ENCODE measurements at places on chromosomes 5 and 9.

- no peak for DNase-seq
These were observed 319.8 kb downstream of the HCN1 start for GRCh38 chr5:45376417-45376816.

DNA sequence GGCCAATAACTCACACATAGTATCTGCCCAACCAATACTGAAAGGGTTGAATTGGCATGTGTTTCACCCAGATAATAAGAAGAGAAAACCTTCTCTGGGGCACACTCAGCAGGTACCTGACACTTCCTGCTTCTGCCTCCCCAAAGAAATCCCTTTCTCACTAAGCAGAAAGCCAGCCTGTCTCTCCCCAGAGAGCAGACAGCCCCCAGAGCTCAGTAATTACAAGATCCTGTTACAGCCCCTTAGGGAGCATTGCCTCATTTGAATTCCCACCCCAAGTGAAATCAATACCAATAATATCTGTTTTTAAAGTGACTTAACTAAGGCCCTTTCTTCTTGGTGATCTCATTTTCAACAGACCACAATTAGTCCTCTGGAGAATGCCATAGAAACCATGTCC lies 38.5 kb upstream of the FOXI1 start:
- DNase-seq, result peak; percentile 59

- no peak for DNase-seq
These were observed 129.6 kb downstream of the KCNIP1 start for GRCh38 chr5:170633235-170634081.

GRCh38 chr9:13556656-13557055 lies 277.2 kb upstream of the MPDZ start:
- no peak for DNase-seq

GRCh38 chr9:37179576-37179975 lies 59.2 kb downstream of the ZCCHC7 start:
- no peak for DNase-seq

DNA sequence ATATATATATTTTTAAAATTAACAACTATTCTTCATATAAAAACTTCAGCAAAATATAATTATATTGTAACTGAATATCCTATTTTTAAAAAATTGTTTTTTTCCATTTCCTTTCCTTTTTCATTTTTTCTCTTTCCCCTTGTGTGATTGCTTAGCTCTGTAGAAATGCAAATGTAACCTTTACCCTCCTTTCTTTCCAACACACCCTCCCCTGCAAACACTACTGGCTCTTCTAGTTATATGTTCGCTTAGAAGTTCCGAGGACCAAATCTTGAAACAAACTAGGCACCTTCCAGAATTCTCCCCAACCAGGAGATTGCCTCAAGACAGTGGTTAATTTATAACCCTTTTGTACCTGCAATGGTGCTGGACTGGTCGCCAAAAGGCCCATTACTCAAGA lies 1980.0 kb upstream of the CDH6 start:
- no peak for DNase-seq

GRCh38 chr5:153711755-153712154 lies 221.3 kb downstream of the GRIA1 start:
- DNase-seq, result no peak

GRCh38 chr5:116144103-116144502 lies 59.3 kb downstream of the COMMD10 start:
- DNase-seq, result no peak

DNA sequence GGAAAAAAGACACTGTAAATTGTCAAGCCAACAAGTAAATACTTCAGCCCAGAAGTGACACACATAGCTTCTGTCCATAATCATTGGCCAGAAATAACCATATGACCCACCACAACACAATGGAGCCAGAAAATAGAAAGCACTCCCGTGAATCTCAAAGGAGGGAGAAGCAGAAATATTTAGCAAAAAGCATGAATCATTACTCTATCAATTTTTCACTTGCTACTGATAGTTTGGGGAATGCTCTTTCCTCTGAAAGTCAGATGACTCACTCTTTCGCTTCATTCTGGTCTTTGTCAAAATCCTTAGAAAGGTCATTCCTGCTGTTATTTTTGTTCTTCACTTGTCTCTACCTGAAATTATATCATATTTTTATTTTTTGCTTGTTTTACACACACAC lies 312.6 kb downstream of the TMEM232 start:
- DNase-seq, result no peak

DNA sequence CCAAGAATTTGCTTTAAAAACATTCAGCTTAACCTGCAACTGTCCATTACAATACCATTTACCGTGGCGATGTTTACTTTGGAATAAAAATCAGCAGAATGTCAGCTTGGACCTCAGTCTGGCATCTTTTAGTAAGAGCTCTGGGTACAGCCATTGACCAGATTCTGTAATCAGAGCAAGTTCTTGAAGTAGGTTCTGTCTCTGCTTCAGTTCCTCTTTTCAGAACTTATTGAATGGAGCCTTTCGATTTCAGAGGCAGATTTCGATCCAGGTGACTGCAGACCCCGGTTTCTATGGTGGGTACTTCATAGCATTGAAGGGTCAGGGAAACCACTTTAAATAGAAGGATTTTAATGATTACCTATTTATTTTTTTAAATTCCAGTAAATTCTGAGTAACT lies 53.4 kb upstream of the SV2C start:
- DNase-seq, result no peak

GRCh38 chr9:88477300-88477751 lies 57.7 kb upstream of the NXNL2 start:
- no peak for DNase-seq

- DNase-seq, result no peak
These were observed 30.0 kb upstream of the RNF130 start for GRCh38 chr5:180101451-180102105.

DNA sequence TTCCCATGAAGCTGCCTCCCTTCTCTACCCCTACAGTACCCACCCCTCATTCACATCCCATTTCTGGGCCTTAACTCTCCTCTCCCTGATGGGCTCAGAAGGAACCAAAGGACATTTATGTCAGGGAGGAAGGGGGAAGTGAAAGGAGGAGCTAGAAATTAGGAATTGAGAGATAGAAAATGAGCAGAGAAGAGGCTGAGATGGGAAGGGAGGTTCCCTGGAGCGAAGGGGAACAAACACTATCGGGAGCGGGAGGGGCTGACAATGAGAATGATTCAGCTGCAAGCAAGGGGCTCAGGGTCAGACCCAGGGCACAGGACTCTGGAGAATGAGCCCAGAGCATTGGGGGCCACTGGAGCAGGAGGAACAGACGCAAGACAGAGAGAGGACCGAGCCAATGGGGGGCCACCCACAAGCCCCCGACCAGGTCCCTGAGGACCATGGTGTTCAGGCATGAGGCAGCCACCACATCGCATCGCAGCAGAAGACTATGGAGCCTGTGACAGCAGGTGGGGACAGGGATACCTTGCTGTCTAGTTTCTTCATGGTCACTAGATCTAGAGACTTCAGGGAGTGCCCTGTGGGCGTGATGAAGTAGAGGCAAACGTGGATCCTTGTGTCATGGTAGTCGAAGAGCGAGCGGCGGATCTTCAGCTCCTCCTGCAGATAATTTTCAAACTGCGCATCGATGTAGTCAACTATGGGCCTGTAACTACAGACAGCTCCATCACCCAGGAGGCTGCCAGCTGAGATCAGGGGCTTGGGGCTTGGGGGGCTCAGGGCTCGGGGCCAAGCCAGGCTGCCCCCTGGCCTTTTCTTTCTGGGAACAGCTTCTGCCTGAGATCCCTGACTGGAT lies 13.6 kb downstream of the SEPTIN8 start:
- DNase-seq, result no peak

- DNase-seq, result no peak
These were observed 429.9 kb downstream of the NR2F1-AS1 start for GRCh38 chr5:93151121-93151520.

GRCh38 chr5:19739671-19740070 lies 248.3 kb downstream of the CDH18 start:
- no peak for DNase-seq

GRCh38 chr9:112411626-112412027 lies 31.7 kb downstream of the HSDL2 start:
- DNase-seq, result no peak

DNA sequence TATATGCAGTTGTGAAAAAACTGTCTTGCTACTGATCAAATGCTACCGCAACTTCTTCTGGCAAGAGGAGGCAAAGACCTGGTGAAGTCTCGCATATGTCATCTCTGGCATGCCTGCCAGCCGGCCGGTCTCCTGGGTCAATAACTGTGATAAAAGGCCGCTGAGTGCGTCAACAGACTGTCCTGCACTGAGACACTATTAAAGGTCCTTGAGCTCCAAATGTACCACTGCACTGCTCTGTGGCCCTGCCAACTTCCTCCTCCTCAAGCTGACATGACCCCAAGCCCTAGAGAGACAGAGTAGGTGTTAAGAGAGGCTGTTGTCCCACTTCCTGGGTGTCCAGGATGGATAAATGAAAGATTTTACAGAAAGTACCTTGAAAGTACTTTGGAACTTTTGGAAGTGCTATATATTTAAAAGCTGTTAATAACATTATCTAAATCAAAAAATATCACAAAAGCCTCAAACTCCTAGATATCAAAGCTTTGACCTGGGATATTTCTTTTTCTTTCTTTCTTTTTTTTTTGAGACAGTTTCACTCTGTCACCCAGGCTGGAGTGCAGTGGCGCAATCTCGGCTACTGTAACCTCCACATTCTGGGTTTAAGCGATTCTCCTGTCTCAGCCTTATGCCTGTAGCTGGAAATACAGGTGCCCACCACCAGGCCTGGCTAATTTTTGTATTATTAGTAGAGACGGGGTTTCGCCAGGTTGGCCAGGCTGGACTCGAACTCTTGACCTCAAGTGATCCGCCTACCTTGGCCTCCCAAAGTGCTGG lies 31.5 kb downstream of the RAPGEF1 start:
- DNase-seq, result no peak

DNA sequence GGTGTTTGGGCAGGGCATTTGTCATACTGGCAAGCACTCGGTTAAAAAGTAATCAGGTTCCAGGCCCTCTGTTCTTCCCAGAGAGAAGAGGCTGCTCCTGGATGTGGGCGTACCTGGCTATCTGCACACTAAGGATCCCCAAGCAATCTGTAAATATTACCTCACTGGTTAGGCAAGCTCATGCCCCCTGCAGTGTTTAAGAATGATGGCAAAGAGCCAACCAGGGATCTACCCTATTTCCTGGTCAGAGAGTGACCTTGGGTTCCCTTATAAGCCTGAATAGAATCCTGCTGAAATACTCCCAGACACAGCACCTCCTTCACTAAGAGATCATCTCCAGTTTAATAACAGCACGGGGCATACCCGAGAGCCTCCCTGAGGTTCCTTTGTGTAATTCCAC lies 181.2 kb downstream of the PIK3R1 start:
- no peak for DNase-seq

GRCh38 chr5:36900283-36900682 lies 23.7 kb downstream of the NIPBL start:
- no peak for DNase-seq

DNA sequence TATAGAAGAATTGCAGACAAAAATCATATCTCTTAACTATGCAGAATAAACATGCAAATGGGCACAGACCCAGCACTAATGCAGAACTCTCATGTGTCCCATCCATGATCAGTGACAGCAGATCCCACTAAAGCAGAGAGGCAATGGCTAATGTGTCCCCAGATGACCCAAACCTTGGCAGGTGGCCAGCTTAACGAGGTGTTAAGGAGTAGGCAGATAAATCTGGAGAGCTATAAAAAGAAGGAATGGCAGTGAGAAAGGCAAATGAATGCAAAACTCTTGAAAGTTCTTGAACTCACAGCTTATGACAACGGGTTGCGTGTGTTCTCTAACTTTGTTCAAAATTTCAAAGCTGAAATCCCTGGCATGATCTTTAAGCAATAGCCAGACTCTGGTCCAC lies 265.4 kb downstream of the RASEF start:
- no peak for DNase-seq

DNA sequence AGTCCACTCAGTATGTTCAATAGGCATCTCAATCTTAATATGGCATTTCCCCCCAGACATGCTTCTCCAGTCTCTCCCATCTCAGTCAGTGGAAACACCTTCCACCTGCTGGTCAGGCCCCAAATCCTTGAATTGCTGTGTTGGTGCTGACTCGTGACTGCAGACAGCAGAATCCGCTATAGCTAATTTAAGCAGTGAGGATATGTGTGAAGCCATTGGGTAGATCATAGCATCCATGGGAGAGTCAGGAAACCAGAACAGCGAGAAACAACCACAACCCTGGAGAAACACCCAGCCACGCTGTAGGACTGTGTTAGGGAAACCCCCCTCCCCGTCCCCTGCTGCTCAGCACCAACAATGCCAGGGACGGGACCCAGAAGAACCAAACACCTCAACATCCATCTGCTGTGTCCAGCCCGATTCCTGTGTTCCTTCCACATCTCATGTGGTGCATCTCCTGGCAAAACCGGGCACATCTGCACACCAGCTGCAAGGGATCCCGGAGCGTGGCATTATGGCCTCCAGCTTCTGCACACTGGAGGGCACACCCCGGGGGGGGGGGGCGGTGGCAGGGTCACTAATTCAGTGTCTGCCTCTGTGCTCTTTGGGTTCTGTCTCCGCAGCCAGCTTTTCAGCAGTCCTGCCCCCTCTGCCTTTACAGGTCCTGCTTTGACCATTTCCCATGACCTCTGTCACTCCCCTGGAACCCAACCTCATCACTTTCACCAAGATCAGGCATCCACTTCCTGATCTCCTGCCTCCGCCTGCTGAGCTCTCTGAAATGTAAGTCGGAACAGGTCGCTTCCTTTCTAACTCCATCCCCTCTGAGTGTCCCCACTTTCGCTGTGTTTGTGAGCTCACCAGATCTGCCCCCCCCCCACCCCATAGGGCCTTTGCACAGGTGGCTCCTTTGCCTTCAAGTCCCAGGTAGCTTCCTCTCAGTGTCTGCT lies 2.4 kb upstream of the PLEKHG4B start:
- no peak for DNase-seq

- DNase-seq, result no peak
These were observed 4.1 kb upstream of the KCNMB1 start for GRCh38 chr5:170393235-170393634.

DNA sequence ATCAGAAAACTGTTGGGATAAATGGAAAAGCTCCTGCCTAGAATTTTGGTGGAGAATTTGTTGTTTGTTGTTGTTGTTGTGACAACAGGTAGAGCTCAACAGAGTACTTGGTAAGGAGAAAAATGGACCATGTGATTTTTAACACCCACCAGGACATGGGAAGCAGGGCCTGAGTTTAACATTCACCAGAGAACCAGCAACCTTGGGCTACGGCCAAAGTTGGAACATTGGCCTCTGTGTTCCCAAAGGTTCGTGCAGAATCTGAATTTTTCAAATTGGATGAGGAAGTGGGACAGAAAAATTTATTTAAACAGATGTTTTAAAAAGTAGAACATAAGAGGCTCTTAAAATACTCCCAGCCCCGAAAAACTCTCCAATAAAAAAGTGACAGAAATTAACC lies 127.0 kb downstream of the GNA14 start:
- DNase-seq, result no peak

- no peak for DNase-seq
These were observed 608 bp downstream of the ENTR1 start for GRCh38 chr9:136409557-136410455.
